T-helper 1 cell (primary cell): ENCODE measurements at places on chromosomes 16 and 17.

GRCh38 chr17:76551685-76552084 is 11.8 kb downstream of the PRCD start:
- no peak for DNase-seq

GRCh38 chr16:8673611-8674412 is 605 bp upstream of the ABAT start:
- DNase-seq: no peak

- no peak for DNase-seq
Observed at GRCh38 chr16:11139326-11140097, 116.5 kb downstream of the SOCS1 start.

DNA sequence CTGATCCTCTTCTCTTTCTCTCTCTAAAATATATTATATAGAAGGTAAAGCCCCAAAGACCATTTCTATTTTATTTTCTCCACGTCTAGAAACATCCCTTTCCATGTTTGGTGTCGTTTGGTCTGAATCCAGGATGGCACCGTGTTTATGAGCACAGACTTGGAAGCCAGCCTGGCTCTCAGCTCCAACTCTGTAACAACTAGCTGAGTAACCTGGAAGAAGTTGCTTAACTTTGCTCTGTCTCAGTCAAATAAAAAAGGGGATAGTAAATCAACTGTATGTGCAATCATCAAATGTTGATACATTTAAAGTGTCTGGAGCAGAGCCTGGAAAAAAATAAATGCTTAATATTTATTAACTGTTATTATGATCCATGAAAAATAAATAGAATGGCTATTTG is 249.8 kb upstream of the MAF start:
- DNase-seq: no peak

- DNase-seq: no peak
Observed at GRCh38 chr16:23742766-23743165, 12.1 kb upstream of the CHP2 start.

- DNase-seq: no peak
Observed at GRCh38 chr16:24854607-24855171, 8.9 kb downstream of the SLC5A11 start.

GRCh38 chr17:64385187-64386083 is 5.2 kb downstream of the PECAM1 start:
- no peak for DNase-seq

DNA sequence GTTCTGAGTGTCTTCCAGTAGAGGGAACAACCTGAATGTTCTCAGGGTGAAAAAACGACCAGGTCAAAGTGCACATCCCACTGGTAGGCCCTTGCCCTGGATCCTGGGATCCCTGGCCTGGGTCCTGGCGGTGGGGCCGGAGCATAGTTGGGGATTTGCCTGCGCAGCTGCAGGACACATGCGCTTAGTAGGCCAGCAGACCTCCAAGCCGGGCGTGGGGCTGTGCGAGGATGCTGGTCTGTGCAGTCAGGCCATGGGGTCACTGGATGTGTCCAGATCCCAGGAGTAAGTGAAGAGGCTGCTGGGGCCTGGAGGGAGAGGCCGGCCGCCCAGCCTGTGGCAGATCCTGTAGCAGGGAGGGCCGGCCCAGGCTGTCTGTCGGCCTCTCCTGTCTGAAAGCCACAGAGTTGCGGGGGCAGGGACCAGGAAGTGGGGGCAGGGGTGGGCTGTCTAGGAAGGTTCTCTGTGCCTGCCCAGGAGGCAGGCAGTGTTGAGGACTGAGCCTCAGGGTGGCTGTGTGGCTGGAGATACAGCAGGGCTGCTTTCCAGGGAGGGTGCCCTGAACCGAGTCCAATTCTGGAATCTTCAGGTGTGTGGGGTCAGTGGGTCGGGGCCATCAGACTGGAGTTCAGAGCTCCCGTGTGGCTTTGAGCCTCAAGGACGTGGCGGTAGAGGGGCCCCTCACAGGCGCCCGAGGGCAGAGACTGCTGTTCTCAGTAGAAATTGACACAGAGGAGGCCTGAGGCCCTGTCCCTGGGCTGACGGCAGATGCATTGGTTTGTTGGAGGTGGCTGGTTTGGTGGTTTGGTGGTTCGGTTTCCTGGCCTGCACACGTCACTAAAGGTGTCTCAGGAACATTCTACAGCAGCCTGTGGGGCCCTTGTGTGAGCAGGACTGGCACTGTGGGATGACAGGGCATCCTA is 17.2 kb upstream of the NUDT16L1 start:
- DNase-seq: peak; percentile 58

DNA sequence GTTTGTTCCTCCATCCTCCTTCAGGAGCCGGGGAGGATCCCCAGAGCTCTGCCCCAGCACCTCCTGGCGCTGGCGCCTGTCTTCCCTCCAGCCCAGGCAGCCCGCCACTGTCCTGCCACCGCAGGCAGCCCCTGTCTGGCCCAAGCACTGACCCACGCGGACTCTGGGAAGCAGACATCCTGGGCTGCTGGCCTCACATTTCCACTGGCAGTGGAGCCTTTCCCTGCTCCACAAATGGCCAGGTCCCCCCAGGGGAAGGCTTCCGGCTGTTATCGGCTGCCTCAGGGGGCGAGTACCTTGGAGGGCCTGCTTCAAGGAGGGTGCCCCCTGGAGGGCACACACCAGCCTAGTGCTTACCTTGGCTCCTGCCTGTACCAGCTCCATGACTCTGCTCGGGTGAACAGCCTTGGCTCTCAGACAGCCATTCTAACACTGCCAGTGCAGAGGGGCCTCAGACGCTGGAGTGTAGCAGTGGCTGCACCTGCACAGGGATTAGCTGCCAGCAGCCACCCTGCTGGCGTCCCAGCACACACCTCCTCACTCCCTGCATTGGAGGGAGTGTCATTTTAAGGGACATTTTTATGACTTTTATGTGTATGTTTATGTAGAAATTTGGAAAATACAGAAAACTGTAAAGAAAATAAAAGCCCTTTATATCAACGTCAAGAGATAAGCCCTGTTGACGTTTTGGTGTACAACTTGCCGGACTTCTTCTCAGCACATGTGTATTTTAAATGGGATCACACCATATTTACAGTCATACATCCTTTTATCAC is 21.0 kb downstream of the ACE start:
- DNase-seq: no peak

DNA sequence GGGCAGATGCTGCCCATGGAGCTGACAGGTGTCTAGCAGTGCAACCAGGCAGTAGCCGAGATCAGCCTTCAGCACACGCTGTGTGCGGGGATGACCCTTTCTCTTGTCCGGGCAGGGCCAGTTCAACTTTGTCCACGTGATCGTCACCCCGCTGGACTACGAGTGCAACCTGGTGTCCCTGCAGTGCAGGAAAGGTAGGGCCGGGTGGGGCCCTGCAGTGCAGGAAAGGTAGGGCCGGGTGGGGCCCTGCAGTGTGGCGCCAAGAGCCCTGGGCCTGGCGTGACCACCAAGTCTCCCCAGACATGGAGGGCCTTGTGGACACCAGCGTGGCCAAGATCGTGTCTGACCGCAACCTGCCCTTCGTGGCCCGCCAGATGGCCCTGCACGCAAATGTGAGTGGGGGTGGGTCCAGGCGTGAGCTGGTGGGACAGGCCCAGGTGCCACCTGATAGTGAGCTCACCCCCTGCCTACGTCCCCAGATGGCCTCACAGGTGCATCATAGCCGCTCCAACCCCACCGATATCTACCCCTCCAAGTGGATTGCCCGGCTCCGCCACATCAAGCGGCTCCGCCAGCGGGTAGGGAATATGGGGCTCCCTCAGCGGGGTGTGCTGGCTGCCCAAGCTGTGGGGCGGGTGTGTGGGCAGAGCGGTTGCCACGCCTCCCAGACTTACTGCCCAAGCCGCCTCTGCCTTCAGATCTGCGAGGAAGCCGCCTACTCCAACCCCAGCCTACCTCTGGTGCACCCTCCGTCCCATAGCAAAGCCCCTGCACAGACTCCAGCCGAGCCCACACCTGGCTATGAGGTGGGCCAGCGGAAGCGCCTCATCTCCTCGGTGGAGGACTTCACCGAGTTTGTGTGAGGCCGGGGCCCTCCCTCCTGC is 40.2 kb downstream of the TSC2 start:
- no peak for DNase-seq

GRCh38 chr16:31297496-31297895 is 37.7 kb downstream of the ITGAM start:
- DNase-seq: no peak

DNA sequence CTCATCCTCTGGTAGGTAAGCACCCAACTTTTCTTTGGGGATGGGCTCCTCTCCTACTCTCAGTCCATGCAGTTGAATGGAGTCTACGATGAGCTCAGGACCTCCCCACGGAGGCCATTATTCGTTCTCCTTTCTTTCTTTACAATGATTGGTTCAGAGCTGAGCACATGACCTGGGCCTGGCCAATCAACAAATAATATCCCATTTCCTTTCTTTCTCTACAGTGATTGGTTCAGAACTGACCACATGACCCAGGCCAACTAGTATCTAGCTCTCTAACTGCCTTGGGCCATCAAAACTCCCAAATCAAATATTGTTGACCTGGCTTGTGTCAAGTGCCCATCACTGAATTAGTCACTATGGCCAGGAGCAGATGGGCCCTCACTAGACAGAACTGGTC is 129.2 kb downstream of the USP31 start:
- no peak for DNase-seq

DNA sequence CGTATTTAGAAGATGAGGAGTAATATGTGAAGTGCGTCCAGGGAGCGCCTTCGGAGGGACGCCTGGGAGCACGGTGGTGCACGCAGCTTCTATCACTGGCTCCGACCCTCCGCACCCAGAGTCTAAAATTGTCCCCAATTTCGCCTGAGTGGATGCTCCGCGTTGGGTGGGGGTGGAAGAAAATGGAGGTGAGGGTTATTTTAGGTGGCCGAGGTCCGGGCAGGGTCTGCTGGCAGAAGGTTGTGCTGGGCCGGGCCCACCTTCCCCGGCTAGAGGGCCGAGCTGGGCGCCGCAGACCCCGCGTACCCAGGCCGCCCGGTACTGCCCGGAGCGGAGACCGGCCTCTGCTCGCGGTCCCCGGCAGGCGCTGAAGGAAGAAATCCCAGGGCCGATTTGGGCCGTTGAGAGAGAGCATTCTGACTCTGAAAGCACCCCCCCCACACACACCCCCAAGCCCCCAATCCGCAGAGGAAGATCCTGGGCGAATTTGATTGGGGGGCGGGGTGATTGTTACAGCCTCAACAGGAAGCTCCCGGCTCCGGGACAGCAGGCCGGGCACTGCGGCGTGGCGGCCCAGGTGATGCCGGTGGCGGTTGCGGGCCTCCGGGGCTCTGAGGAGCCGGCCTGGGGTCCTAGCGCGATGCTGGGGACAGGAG is 3.0 kb downstream of the BAHCC1 start:
- DNase-seq: no peak

DNA sequence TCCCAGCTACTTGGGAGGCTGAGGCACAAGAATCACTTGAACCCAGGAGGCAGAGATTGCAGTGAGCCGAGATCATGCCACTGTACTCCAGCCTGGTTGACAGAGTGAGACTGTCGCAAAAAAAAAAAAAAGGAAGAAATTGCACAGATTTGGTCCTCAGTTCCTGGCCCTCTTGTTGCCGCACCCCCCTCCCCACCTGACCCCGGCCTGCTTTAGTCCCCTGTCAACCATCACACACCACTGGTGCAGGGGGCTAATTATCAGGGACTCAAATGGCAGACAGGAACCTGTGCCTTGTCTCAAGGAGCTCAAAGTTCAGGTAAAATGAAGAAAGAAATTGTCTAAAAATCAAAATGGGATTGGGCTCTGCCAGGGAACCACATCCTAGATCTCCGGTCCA is 28.1 kb downstream of the NGFR start:
- DNase-seq: no peak

GRCh38 chr17:62965174-62965685 is 805 bp upstream of the TANC2 start:
- DNase-seq: peak; percentile 19

DNA sequence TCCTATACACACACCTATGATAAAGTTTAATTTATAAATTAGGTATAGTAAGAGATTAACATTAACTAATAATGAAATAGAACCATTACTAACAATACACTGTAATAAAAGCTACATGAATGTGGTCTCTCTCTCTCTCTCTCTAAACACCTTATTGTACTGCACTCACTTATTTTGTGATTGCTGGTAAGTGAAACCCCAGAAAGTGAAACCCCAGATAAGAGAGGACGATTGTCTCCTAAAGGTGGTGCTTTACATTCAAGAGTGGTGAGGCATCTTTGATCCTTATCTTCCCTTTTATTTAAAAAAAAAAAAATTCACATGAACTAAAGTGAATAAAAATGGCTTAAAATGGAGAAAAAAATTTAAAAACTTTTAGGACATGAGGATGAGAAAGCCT is 80.1 kb upstream of the TRAP1 start:
- DNase-seq: no peak

DNA sequence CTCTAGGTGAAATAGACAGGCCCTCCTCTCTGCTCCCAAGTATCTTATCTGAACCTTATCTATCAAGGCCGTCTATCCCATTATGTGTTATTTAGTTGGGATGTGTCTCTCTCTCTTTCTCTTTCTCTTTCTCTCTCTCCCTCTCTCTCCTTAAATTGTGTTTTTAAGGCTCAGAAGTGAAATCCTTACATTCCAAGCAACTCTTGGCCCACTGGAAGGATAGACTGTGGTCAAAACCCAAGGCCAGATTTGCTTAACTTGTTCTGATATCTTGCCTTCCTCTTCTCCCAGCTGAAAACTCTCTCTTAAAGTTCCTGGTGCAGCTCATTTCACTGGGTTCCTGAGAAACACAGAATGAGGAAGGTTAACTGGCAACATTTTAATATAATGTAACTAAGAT is 14.7 kb downstream of the CDRT4 start:
- DNase-seq: no peak

- no peak for DNase-seq
Observed at GRCh38 chr17:83028851-83029250, 50.6 kb upstream of the METRNL start.
